M059J (cell line): ENCODE measurements at places on chromosomes 7 and 10. TPM values are rescaled to one million over a fixed set of nuclear protein-coding genes. Genes with fewer than 3 reads are reported as not detected.

- no peak for DNase-seq
Measured at GRCh38 chr10:127492607-127493250, 56.4 kb upstream of the NPS start.

DNA sequence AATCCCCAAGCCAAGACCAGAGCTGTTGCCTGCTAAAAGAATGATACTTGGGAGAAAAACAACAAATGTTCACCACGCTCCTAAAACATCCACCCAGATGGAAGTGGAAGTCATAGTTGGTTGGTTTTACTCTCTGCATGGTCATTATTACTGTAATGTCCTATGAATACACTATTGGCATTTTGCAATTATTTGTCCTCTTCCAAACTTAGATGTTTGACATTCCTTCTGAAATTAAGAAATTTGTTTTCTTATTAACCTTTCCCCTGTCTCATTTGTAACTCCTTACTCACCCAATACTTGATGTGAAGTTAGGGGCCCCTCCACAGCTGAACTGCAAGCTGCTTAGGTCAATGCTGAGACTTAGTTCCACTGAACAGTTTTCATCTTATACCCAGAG, 383.3 kb downstream of the INHBA start:
- DNase-seq, result no peak

GRCh38 chr10:26698909-26699308, 1.4 kb downstream of the PDSS1 start:
- DNase-seq, result no peak

GRCh38 chr7:15782656-15783055, 96.2 kb upstream of the MEOX2 start:
- no peak for DNase-seq

GRCh38 chr10:68330852-68331454, 911 bp upstream of the HNRNPH3 start:
- DNase-seq, result peak; percentile 42

- peak; percentile 24 for DNase-seq
Measured at GRCh38 chr7:40057292-40057691, 77.1 kb downstream of the MPLKIP start.

DNA sequence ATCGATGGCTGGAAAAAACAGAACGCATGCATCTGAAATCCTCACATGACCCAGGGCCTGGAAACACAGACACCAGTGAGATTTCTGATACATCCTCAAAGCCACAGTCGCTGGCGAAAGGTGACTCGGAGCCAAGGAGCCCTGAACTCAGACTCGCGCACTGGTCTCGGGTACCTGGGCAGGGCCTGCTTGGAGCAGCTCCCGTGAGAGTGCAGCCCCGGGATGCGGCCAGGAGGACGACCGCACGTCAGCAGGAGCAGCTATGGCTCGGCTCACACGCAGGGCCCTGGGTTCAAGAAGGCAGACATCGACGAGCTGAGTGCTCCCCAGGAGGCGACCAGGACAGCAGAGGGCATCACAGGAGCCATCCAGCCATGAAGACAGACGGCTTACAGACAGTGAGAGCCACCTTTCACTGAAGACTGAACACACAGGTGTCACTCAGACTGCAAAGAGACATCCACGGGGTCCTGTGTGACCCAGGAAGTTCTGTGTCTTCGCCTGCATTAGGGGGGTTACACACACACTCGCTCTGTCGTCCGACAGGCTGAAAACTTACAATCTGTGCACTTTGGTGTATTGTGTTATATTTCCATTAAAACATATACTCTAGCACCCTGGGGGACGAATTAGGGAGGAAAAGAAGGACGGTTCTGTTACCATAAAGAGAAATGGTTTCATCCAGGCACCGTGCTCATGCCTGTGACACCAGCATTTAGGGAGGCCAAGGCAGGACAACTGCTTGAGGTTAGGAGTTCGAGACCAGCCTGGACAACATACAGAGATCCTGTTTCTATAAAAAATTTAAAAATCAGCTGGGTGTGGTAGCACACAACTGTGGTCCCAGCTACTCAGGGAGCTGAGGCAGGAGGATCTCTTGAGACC, 227.7 kb downstream of the MAD1L1 start:
- DNase-seq, result no peak

DNA sequence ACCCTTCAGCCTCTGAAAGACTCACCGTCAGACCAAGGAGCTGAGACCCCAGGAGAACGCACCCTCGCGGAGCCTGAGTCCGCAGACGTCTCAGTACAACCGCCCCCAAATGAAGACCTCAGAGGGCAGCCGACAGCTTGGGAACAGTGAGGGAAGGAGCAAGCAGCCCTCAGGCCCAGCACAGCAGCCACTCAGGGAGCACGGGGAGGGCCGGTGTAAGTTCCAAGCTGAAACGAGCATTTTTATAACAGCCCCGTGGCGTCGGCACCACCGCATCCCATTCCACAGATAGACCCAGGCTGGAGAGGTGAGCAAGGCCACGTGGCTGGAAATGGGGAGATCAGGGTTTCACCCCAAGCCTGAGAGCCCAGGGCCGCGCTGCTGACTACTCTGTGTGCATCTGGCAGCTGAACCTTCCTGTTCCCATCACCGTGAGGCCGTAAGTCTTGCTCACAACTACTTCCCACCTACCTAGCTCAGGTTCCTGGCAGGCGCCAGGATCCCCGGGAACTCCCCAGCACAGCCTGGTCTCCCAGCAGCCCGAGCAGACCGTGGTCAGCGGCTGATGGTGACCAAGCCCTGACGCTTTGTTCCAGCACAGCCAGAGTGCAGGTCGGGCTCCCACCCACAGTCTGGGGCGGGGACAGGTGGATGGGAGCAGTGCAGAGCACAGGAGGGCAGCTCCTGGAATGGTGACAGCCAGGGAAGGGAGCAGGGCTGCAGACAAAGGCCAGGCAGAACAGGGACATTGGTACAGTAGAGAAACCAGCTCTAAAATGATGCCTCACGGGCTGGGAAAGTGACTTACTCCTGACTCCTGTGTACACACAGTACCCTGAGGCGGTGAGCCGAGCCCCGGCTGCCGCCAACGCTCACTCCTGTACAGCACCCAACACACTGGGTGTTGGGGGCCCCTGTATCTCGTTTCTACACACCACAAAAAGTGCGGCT, 6.1 kb upstream of the NOM1 start:
- peak; percentile 18 for DNase-seq

DNA sequence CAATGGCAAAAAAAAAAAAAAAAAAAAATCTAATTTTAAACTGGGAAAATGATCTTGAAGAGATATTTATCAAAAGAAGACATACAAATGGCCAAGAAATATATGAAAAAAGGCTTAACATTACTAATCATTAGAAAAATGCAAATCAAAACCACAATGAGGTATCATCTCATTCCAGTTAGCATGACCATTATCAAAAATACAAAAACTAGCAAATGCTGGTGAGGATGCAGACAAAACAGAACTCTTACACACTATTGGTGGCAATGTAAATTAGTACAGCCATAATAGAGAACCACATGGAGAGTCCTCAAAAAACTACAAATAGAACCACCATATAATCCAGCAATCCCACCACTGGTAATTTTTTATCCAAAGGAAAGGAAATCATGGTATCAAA, 489.6 kb downstream of the TNS3 start:
- no peak for DNase-seq

- peak; percentile 44 for DNase-seq
Measured at GRCh38 chr7:102260856-102261255, 25.8 kb upstream of the SH2B2 start.

DNA sequence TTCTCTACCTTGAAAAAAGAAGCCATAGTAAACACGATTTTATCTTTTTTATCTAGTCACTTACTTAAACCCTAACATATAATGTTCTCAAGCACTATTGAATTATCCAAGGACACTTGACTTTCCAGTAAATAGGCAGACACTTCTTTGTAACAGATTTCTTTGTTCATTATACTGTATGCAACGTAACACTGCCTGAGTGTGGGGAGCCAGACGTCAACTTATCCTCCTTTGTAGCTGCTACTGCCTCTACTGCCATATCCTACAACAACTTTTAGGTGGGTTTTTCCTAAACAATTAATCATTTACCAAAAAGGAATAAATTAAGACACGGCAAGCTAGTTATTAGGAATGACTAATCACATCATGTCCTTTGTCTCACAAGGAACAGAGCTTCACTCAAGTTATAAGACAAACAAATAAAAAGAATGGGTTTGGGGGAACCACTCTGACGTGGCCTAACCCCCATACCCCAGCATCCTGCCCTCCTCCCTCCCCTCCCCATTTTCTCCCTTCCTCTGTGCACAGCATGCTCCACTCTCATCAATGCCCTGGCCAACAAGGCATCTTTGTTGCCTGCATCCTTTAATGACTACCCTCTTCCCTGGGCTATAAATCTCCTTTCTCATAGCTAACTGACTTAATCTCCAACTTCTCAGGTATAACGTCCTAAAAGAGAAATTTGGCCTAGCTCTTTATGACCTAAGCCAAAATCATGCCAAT, 43.3 kb downstream of the DOCK4 start:
- peak; percentile 35 for DNase-seq

DNA sequence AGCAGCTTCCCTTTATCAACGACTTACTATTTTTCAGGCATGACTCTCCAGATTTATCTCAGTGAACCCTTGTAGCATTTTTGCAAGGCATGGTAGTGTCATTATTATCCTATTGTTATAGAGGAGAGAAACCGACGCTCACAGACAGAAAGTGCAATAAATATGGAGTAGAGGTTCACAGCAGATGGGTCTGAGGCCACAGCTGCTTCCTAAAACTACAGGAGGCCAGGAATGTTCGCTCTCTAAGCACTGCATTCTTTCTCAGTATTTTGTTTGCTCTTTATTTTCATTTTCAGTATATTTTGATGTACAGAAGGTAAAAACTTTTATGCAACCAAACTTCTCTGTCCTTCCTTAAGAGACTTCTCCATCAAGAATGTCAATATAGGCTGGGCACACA, 4.5 kb upstream of the AEBP1 start:
- no peak for DNase-seq

- peak; percentile 24 for DNase-seq
Measured at GRCh38 chr7:103714376-103714927, 268.4 kb upstream of the SLC26A5 start.

DNA sequence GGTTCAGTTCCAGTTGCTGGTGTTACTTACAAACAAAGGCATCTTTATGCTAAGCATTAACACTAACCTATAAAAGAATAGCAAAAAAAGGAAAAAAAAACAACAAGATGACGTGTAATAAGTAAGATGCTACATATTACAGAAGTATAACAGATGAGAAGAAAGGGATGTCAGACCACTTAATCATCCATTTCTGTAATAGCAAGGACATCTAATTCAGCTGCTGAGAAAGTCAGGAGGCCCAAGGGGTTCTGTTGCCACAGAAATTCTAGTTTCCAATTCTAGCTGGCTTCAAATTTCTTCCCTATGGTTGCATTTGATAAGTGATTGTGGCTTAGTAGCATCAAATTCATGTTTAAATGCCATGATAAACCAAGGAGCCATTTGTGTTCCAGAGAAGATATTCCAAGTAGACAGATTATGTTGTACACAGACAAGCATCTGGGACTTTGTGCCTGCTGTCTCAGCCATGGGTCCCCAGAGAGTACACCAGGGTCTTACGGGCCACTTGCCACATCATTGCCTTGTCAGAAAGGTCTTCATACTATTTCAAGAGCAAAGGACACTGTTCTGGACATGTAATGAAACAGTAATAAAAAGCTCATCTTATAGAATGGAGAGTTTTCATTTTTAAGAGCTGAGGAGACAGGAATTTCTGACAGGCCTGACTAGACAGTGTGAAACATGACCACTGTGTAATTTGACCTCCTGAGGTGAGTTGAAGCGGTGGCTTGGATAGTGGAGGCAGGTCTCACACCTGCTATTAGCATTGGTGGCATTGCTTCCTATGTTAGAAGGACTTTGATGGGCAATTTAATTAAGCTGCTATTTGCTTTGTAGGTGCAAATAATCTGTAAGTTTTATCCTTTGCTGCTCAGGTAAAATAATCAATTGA, 4.2 kb upstream of the ASB4 start:
- no peak for DNase-seq

DNA sequence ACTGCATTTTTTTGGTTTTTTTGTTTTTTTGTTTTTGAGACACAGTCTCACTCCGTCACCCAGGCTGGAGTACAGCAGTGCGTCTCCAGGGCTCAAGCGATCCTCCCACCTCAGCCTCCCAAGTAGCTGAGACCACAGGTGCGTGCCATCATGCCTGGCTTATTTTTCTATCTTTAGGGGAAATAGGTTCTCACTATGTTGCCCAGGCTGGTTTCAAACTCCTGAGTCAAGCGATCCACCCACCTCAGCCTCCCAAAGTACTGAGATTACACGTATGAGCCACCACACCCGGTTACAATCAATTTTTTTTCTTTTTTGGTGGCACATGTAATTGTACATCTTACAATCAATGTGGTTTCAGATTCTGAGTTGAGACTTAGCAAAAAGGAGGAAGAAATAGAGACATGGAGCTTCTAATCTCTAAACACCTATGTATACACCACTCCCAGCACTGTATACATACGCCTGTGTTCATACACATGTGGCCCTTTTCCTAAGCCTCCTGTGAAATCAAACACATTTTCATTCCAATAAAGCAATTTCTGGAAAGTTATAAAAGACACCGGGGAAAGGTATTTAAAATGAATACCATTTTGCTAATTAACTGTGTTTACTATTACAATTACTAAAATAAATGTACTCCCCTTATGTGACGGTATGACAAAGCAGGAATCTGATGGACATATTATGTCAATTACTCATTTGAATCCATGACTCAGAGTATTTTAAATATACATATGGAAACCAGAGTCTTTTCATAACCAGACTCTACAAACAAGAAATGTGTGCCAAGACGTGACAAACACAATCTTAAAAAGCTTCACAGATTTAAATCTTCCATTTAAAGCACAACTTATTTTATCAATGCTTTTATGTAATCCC, 40.9 kb downstream of the SMURF1 start:
- DNase-seq, result peak; percentile 64

GRCh38 chr10:126090443-126090842, 194.1 kb downstream of the FANK1 start:
- no peak for DNase-seq

DNA sequence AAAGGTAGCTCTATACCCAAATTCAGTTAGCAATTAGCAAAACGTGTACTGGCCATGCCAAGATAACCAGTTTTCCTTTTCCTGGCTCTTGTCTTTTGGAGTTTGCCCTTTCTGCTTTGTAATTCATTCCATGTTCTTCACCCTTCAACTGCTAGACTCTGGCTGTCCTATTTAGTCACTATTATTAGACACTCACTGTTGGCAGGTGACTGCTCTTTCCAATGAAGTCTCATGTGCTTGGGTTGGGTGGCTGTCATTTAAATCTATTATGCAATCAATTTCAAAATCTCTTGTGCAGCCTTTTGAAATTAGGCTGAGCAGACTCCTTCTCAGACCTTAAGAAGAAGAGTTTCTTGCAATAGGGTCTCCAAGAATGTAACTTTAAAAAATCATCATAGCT, 266.5 kb downstream of the GPR158 start:
- DNase-seq, result no peak

FAM13C gene
- total RNA-seq, result 0.22 and 1.5 TPM in 2 replicates

EN2 gene
- not detected in 2 replicates for total RNA-seq

SPAG6 gene
- total RNA-seq, result 0.02 and 1.4 TPM in 2 replicates

FXYD4 gene
- total RNA-seq, result not detected in 2 replicates

FGFBP3 gene
- total RNA-seq, result 0.05 and 0.94 TPM in 2 replicates

PRRT4 gene
- not detected in 2 replicates for total RNA-seq

TET1 gene
- 2.8 and 4.0 TPM in 2 replicates for total RNA-seq
